GM06990 (cell line): ENCODE measurements at places on chromosomes 7 and 10.
A peak's percentile ranks its signal among the peaks of the same experiment; 100 is the strongest.

- DNase-seq = no peak
Measured at GRCh38 chr7:13984061-13984460, 5.4 kb downstream of the ETV1 start.

DNA sequence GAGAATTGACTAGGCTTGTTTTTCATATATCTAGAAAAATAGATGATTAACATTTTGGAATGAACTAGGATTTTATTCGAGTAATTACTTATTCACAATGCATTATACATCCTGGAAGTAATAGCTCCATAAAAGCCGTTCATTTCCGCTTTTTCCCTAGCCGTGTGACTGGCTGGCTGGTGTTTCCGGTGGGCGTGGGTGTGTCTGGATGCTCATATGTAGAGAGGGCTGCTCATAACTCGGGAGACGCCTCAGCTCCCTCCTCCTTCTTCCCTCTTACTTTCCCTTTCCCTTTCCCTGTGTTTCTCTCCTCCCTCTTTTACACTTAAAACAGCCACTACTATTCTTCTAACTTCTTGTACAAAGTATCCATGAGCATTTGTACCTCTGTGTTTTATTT lies 187.7 kb upstream of the VSTM2A start:
- DNase-seq = no peak

- DNase-seq = no peak
Measured at GRCh38 chr10:4494551-4494950, 331.5 kb upstream of the AKR1E2 start.

DNA sequence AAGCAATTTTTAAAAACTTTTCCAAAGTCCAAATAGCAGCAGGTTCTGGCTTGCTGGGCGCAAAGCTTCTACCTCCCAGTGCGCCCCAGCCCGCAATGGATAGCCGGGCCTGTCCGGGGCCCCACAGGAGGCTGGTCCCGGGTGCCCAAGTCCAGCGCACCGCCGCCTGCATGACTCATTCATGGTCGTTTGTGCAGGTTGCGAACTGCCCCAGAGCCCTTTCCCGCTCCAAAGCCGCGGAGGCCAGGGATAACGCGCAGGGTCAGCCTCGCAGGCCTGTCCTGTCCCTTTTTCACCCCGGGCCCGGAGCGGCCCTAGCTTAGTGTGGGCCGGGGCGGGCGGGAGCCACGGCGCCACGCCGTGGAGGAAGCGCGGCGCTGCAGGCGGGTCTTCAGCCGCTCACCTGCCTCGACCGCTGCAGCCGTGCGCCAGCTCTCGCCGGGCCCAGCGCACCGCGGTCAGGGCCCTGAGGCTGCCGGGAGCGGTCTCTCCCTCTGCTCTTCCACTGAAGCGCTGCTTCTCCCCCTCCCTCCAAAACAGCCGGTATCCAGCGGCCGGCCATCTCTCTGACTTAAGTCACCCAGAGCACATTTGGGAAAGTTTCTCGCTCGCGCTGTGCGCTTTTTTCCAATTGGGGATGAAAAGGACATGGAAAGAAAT lies 1.7 kb upstream of the EGR2 start:
- DNase-seq = peak; percentile 88

DNA sequence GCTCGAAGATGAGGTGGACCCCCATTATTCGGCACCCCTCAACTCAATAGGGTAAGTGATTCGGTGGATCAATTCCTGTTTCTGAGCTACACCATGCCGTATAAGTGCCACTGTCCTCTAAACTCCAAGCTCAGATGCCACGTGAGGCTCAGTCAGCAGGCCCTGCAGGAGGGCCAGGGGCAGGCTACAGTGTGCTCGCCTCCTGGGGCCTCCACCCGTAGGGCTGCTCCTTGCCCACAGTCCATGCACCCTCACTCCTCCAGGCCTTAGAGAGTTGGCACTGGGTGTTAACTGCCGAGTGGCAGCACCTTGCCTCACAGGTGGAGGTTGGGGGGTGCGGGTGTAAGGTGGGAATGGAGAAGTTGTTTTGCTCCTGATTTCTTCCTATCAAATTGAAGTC lies 12.1 kb downstream of the C10orf53 start:
- DNase-seq = no peak

DNA sequence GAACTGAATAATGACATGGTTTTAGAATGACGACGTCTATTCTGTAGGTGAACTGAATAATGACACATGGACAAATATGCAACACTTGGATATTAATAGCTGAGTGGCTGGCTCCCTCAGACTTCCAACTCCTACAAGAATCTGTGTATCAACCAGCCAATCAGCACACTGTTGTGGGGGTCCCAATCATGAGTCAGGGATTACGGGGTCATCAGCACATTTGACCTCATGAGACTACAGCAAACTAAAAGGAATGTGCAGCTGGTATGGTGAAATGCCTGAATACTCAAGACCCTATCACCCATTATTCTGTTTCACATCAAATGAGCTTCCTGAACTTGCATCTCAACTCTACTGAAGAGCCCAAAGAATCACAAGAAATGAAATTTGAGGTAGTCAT lies 192.5 kb downstream of the ANK3 start:
- DNase-seq = no peak

GRCh38 chr7:37109016-37109683 lies 339.5 kb downstream of the ELMO1 start:
- no peak for DNase-seq
